Jurkat, Clone E6-1 (cell line): ENCODE measurements at places on chromosomes 3 and 15.

- no peak for DNase-seq
These were observed 55.1 kb downstream of the PDE8A start for GRCh38 chr15:85036716-85037115.

DNA sequence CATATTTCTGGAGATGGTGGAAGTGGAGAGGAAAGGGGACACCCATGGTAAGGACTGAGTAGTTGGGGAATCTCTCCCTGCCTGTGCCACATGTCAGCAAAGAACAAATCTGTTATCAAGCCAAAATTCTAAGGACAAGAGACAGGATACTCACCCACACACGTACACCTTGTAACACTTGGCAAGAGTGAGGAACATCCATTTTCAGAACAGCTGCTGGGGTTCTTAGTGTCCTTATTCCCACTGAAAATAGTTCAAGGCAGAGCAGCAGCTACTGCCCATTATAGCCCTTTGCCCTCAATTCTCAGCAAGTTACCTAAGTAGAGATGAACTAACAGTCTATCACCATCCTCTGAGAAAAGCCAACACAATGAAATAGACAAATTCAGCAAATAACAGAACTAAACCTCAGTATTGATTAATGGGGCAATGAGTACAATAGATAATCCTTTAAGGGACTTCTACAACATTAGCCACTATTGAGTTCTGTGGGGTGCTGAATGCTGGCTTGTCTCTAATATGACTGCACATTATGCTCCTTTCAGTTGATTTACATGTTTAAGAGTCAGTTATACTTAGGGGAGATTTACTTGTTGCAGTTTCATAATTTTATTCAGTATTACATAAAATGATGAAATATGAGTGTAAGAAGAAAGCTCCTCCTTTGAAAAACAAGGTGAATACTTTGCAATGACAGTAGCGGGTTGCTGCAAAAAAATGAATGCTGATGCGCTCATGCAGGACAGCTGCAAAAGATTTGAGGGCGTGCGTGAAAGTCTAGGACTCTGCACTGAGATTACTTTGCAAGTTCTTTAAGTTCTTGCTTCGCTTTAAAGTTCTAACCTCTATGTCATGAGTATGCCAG is 22.4 kb downstream of the SENP5 start:
- no peak for DNase-seq

- no peak for DNase-seq
These were observed 14.2 kb downstream of the SV2B start for GRCh38 chr15:91114301-91114700.

- no peak for DNase-seq
These were observed 183.3 kb upstream of the LRRC3B start for GRCh38 chr3:26438981-26439884.

GRCh38 chr15:67998599-67999133 is 55.4 kb upstream of the PIAS1 start:
- DNase-seq, result no peak

DNA sequence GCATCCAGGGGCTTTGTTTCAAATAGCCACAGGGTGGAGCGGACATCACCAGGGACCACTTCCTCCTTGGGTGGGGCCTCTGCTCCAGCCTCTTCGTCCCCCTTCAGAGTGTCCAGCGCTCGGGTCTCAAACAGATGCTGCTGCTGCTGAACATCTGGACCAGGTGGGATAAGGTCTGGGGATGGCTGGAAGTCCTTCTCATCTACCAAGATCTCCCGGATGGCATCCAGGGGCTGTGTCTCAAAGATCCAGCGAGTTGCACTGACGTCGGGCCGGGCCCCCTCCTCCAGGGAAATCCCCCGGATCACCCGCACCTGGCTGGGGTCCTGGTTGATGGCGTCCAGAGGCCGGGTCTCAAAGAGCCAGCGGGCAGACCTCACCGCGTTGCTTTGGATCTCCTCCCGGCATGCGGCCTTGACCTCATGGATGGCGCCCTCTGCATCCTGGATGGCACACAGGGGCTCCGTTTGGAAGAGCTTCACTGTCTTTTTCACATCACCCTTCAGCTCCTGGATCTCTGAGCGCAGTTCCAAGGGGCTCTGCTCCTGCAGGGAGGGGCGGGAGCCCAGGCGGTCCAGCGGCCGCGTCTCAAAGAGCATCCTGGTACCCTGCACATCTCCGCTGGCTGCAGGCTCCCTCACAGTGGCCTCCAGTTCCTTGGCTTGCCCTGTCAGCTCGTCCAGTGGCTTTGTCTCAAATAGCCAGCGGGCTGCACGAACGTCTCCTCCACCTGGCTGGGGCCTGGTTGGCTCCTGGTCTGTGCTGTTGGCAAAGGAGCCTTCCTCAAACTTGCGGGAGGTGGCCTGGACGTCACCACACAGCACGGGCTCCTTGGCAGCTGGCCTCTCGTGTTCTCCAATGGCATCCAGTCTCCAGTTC is 3.9 kb downstream of the XIRP1 start:
- DNase-seq, result no peak

DNA sequence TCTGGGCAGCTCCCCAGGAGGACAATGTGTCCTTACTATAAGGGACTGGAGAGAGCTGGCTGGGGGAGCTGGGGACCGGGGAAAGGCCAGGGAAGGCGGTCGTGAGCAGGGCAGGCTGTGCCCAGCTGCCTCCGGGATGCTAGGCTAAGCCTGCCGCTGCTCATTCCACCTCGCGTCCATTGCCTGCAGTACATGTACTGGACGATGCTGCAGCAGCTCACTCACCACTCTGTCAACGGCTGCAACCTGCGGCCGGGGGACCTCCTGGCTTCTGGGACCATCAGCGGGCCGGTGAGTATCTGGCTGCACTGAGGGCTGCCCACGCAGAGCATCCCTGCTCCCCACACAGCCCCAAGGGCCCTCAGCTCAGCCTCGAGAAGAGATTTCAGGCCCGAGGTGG is 27.1 kb downstream of the FAH start:
- DNase-seq, result no peak

- DNase-seq, result no peak
These were observed 2.3 kb downstream of the SH3BP5 start for GRCh38 chr3:15330031-15330596.

GRCh38 chr3:47424434-47425382 is 43.9 kb downstream of the PTPN23 start:
- DNase-seq, result no peak

GRCh38 chr3:111165411-111165810 is 93.8 kb downstream of the NECTIN3 start:
- DNase-seq, result no peak

GRCh38 chr15:71889385-71889784 is 79.0 kb downstream of the NR2E3 start:
- DNase-seq, result no peak

- no peak for DNase-seq
These were observed 104.0 kb upstream of the SLC6A6 start for GRCh38 chr3:14298442-14298841.

DNA sequence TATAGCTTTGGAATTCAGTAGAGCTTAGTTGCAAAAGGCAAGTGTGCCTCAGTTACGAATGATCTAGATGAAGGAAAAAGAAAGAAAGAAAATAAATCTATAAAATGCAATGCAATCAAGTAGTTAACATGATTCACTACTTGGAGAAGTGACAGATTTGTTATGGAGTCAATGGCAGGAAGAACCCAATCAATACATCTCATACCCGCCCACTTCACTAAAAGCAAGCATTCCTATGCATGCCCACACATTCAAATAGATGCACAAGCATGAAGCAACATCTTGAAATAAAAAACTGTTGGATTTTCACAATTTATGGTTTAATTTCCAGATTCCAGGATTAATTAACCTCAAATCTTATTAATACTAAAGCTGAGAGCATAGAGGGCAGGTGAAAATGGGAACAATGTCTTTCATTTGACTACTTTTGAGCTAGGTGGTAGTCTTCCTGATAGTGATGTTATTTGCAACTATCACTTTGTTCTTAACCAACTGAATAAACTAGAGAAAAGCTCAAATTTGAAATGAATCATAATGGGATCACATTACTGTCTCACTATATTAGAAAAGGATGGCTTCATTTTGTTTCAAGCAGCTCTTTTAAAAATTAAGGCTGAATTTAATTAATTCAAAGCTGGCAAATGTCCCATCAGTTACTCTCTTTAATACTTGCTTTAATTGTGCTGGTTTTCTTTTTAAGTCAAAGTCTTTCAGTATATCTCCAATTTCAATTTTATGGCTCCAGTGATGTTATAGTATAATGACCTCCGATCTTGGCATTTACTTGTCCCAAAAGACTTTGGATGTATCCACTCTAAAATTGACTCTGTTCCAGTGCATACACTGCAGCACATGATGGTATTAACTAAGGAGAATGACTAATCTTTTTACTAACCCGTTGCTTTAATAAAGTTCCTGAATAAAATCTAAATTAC is 46.7 kb upstream of the CCDC50 start:
- no peak for DNase-seq

GRCh38 chr3:183664913-183665381 is 29.5 kb downstream of the KLHL24 start:
- no peak for DNase-seq

DNA sequence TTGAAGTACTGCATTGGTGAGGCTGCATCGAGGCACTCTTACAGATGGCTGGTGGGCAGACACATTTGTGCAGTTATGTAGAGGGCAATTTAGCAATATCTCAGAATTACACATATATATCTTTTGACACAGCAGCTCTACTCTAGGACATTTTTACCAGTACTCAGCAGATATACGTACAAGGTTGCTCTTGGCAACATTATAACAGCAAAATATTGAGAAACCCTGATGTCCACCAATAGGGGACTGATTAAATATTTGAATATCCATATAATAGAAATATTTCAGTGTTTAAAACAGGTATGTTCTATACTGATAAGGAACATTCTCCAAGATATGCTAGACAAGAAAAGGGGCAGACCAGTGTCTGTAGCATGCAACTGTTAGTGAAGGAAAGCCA is 7.9 kb upstream of the FBXO22 start:
- no peak for DNase-seq

DNA sequence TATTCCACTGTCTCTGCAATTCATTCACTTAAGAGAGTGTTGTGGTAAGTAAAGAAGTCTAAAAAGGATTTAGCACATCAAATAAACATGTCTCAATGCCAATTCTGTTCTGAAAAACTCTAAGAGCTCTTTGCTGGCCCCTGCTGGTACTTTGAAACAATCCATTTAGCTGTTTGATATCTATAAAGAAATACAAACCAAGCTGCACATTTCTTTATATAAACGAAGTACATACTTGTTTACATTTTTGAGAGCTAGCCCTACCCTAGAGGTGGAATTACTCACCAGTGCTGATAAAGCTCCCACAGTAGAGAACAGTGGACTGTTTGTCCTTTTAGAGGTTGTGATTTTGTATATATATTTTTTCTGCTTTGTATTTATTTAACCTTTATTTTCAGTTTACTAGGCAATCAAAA is 75.5 kb downstream of the NEDD4 start:
- DNase-seq, result peak; percentile 42
